ENCODE measurements at places on chromosomes 16 and 17.

GRCh38 chr17:4672751-4673150, 31.2 kb downstream of the PELP1 start:
- no peak for DNase-seq

DNA sequence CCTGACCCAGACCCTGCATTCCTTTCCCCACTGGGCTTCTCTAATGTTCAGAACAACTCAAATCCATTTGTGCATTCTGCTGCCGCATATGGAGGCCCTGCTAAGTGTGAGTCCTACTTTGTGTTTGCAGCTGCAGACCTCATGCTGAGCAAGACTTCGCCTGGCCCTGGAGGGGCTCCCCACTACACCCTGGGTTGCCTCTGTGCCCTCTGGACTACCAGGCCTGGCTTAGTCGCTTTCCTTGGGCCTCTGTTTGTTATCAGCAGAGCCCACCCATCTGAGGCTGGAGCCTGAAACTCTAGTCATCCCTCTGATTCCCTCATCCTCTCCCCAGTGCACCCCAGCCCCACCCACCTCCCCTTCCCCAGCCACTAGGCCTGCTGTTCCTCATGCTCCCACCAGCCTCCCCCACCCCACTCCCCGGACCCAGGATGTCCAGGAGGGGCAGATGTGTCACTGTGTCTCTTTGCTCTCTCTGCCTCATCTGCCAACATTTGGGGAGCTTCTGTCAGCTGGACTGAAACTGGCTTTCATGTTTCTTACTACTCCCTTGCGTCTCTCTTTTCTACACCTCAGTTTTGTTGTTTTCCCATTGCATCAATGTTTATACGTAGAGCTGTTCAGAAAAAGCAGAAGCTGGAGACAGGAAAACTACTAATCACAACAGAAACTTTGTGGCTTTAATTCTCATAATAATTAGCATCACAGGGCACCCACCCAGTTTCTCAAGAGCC, 17.9 kb upstream of the CD300E start:
- DNase-seq, result no peak

GRCh38 chr16:27650073-27650701, 100.2 kb downstream of the KATNIP start:
- DNase-seq, result no peak

DNA sequence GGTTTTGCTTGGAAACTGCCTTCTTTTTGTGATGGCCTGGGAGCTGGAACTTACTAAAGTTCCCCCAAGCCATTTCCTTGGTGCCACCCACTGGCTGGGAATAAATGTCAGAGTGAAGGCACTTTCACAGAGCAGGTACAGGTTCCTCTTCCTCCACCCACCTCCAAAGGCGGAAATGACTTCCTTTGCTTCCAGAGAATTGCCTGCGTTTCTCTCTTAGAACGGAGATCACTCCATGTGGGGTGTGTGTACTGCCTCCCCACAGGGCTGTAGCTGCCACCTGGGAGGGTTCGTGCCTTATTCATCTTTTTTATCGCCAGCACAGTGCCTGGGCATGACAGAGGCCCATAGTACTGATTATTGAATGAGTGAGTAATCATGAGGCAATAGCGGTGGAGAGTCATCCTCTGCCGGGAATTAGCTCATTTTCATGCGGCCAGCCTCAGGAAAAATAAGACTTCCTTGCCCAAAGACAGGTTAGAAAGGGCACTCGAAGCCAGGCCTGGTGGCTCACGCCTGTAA, 32.2 kb upstream of the HAS3 start:
- no peak for DNase-seq

DNA sequence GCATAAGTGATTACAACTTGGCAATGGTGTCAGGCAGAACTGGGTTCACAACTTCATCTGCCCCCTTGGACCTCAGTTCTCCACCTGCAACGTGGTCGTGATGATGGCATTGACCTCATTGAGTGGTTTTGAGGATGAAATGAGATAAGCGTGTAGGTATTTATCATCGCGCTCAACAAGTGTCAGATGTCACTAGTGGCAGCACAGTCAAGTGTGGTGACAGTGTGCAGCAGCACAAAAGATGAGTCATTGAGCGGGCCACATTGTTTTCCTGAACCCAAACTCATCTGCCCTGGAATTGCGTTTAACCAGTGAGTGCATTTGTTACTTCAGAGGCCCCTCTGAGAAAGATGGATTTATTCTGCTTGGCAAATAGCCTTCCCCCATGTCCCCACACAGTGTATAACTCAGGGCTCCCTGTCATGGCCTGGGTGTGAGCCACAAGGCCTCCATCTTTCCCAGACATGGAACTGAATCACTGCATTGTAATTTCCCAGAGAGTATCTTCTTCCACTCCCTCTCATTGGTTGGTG, 20.9 kb downstream of the IRX3 start:
- no peak for DNase-seq

- DNase-seq, result no peak
Measured at GRCh38 chr17:59840329-59841090, 52.2 kb downstream of the TUBD1 start.

DNA sequence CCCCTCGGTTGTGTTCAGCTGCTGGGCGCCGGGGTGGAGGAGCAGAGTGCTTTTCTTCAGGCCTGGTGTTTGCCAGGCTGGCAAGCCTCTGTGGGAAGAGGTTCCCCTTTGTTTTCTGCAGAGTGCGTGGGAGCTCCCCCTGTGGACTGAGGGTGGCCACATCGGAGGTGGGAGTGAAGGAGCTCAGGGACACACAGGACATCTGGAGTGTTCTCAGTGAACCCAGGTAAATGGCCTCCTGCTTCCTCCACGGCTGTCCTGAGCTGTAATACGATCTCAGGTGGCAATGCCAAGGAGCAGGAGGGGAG, 39.2 kb upstream of the IRF8 start:
- DNase-seq, result no peak

DNA sequence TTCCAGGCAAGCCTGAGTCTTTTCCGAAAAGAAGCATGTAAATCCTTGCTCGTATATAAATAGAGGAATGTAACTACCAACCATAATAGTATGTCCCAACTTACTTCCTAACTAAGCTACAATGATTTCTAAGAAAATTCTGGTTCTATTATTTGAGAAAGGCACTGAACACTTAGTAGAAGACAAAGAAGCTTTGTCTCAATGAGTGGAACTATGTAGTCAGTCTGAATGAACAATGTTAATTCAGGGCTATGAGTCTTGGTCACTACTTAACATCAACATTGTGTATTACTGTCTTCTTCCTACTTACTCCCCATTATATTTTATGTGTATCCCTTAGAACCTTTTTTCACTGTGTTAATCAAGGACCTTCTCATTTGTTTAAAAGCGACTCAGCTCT, 206.0 kb downstream of the CYB561 start:
- DNase-seq, result no peak

DNA sequence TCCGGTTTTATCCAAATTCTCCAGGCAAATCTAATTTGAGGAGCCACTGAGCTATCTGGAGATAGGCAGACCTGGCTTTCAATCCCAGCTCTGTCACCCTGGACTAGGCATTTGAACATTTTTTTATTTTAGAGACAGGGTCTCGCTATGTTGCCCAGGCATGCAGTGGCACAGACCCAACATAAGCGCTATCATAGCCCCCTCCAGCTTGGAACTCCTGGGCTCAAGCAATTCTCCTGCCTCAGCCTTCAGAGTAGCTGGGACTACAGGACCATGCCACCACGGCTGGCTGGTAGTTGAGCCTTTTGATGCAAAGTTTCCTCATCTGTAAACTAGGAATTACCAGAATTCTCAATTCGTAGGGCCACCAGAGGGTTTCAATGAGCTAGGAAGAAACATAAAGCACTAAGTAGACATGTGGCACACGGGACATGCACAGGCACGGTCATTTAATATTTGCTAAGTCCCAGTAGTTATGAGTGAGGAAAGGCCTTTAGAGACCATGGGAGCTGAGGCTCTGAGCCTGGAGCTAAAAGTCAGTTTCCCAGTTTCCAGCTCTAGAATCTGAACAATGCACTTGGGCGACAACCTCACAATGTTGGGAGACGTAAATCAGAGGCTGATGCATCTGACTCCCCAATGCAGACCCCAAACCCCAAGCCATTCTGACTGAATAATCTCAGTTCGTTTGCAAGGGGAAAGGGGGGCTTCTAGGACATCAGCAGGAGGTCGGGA, 1.1 kb downstream of the ELOB start:
- DNase-seq, result no peak

GRCh38 chr17:69246726-69247375, 18.2 kb upstream of the ABCA10 start:
- DNase-seq, result no peak

DNA sequence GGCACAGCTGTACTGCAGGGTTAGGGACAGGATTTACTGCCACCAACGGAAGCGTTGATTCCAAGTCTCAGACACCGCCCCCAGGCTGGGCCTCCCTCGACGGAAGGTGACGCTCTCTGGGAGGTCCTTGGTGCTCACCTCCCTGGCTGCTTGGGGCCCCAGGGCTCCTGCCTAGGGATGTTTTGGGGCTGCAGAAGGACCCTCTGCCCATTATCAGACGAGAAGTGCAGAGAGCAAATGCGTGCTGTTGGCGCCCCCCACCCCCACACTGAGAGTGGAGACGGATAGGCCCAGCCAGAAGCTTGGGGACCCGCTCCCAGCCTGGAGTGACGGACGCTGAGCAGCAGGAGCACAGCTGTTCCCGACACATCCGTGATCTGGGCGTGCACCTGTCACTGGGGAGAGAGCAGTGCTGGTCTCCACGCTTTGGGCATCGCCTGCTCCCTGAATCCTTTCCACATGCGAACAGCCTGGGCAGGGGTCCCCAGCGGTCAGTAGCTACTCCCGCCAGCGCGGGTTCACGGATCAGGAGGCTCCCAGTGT, 5.1 kb upstream of the SOX8 start:
- DNase-seq, result no peak

GRCh38 chr16:47008612-47009011, 35.1 kb upstream of the DNAJA2 start:
- DNase-seq, result no peak

GRCh38 chr17:48908853-48909394, 717 bp downstream of the UBE2Z start:
- DNase-seq, result peak; percentile 91

GRCh38 chr17:27038676-27039075, 255.2 kb upstream of the WSB1 start:
- DNase-seq, result no peak

Measured in stimulated activated CD4-positive, alpha-beta T cell treated with anti-CD3 and anti-CD28 coated beads, Interleukin-2, amount 100 ng/mL, for 4 hours (primary cell).